Sciatic nerve (tissue), 2 donors: ENCODE measurements at places on chromosomes 1 and 21.

DNA sequence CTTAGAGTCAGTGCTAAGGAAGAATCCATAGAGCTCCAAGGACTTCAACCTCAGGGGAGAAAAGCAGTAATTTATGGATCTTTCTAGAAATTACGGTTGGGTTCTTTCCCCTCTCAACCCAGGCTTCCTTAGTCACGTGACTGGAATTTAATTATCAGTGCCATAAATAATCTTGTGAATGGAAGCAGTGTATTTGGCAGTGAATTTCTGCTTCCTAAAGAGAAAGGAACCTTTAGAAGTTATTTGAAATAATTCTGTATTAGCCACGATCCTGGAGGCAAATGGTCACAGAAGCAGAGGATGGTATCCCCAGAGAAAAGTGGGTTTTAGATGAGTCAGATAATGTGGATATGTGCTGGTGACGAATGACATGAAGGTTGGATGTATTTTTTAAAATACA, 89.6 kb downstream of the NFIA start:
- DNase-seq = no peak

DNA sequence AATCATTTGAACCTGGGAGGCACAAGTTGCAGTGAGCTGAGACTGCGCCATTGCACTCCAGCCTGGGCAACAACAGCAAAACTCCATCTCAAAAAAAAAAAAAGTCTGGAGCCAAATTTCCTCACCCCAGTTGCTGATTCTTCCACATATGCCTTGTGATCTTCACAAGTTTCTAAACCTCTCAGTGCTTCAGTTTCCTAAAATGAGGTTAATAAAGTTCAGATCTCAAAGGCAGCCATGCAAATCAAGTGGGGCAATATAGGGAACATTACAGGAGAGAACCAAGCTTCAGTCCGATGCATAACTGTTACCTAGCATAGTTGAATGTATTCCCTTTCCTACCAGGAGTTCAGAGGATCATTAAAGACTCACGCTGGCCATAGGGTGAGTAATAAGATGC, 4.8 kb downstream of the ITLN1 start:
- DNase-seq = no peak

DNA sequence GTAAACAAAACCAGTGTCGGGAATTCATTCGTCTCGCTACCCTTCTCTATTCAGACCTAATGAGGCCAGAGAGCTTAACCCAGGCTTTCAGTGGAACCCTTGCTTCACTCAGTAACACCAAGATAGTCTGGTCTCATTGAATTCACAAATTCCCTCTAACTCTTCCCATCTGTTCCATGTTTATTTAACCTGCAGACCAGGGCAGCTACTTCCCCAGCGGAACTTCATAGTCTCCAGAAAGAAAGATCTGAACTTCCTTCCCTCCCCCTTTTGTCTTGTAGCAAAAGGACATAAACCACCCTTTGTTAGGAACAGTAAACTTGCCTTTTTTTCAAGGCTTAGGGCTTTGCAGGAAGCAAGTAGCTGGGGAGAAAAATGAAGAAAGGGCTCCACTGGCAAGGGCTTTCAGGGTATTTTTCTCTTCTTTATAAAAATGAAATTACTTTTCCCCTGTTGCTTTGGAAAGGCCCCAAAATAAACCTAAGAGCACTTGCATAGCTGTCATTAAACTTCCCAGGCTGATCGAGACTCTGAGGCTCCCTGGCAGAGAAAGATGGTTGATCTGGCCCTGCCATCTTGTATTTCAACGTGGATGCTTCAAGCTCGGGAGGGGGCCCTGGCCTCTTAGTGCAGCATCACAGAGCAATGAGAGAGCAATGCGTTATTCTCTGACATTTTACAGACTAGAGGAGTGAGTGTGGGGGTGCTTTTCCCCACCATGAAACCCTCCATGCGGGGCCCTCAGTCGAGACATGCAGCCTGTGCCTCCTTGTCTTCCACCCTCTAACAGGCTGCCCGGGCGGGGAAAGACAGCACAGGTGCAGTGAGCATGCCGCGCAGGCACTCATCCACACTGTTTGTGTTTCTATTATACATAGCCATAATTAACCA, 30.0 kb downstream of the MIS18A start:
- DNase-seq = no peak

DNA sequence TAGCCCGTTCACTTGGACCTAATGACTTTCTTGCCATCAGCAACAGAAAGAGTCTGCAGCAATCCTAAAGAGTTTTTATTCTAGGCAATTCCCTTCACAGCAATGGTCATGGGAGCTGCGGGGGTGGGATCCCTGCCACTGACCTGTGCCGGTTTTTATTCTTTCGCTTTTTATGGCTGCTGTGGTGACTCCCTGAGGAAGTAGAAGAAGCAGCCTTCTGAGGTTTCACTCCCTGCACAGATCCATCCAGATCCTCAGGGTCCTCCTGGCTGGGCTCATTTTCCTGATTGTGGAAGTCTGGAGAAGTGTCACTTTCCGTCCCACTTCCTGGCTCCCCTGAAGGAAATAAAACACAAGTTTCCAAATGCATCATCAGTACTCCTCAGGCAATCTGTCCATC, 12.9 kb downstream of the MEAF6 start:
- no peak for DNase-seq
